Fibroblast of lung (primary cell): ENCODE measurements at places on chromosomes 1 and 21.

DNA sequence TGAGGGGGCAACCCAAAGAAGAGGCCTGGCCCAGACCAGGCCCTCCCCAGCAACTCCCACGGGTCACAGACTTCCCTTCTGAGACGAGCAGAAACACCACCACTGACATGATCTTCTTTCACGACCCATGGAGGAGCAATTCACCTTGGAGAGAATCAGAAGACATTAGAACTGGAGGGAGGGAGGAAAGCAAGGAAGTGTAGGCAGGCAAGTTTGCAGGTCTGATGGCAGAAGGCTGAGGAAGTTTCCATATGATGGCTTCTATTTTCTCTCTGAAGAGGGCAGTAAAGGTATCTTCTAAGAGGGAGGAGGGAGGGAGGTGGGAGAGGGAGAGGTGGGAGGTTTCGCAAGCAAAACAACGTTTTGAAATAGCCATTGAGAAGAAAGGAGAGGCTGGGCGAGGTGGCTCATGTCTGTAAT is 1.4 kb upstream of the UBXN10 start:
- DNase-seq: no peak

- DNase-seq: no peak
Observed at GRCh38 chr1:110912784-110913183, 39.8 kb downstream of the CD53 start.

DNA sequence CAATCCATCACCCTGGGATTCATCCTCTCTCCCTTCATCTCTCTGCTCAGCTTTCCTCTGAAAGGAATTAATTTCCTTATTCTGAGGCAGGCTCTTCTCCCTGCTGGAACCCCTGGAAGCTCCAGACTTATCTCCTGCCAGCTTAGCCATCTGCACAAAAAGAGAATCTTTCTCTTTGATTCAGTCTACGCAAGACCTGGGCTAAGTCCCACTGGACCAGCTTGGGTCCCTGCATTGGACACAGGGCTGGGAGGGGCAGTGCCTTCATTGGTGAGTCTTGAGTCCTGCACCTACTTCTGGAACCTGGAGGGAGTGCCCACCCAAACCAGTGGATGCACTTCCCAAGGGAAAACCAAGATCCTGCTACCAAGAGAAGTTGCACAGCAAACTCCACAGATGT is 271.7 kb upstream of the CSF3R start:
- DNase-seq: no peak

- DNase-seq: no peak
Observed at GRCh38 chr1:98797506-98797905, 136.0 kb downstream of the SNX7 start.

GRCh38 chr1:235635938-235636662 is 13.5 kb downstream of the GNG4 start:
- no peak for DNase-seq

DNA sequence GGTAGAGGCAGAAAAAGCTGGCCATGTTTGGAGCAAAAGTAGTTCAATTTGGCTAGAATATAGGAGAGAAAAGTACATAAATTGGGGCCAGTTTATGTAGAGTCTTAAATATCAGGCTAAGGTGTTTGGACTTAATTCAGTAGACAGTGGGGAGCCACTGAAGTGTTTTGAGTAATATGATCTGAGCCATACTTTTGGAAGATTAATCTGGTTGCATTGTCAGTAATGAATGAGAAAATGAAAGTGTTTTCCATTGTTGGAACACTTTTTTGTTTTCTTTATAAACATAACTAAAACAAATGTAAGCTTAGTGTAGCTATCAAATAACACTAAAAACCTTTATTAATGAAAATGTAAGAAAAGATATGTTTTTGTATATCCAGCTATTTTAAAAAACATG is 42.1 kb downstream of the POU2F1 start:
- no peak for DNase-seq

- DNase-seq: no peak
Observed at GRCh38 chr21:45460011-45460565, 55.1 kb downstream of the COL18A1 start.

DNA sequence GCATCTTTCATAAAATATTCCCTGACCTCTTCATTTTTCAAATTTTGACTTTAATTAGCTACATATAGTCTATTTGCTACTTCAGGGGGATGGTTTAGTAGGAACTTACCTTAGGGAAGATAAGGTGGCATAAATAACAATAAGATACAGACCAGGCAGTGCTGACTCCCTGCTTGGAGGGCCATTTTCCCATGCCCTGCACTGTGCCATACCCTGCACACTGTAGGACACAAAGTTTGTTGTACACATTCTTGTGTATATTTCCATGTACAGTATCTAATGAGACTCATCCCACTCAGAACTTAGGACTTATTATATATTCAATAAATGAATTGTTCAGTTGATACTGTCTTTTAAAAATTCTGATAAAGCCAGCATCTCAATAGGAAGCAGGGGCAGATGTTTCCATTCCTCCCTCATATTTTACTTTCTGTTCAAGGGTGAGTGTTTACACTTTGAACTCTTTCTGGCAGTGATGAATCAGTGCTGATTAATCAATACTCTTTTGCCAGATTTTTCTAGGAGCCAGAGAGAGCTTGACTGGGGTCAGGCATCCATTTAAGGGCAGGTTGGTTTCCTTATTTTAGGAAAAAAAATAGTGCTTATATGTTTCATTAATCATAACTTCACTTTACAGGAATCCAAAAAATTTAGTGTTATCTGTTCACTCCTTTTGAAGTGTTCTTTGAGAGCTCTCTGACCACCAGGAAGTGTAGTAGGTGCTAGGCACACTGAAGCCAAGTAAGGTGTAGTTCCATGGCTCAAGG is 30.6 kb downstream of the MPZL1 start:
- no peak for DNase-seq

- DNase-seq: no peak
Observed at GRCh38 chr1:22290611-22291010, 147.7 kb upstream of the WNT4 start.

- DNase-seq: no peak
Observed at GRCh38 chr1:44553771-44554170, 120.5 kb downstream of the TMEM53 start.
